ENCODE measurements at places on chromosomes 7 and 10. TPM values are rescaled to one million over a fixed set of nuclear protein-coding genes. Genes with fewer than 3 reads are reported as not detected.

GRCh38 chr7:51250512-51250911 is 66.1 kb downstream of the COBL start:
- no peak overlapping the region for H3K4me3 ChIP-seq
- no peaks in the 10 kb centered on the region for H3K36me3 ChIP-seq
- H3K4me1 ChIP-seq, result no peaks in the 10 kb centered on the region
- no peak overlapping the region for H3K27ac ChIP-seq
- no peaks in the 10 kb centered on the region for H3K27me3 ChIP-seq

GRCh38 chr7:13126347-13126746 is 438.9 kb downstream of the ARL4A start:
- peaks cover 6% of the 10 kb centered on the region for H3K36me3 ChIP-seq
- peaks cover 7% of the 10 kb centered on the region for H3K27me3 ChIP-seq
- H3K27ac ChIP-seq, result no peak overlapping the region
- no peaks in the 10 kb centered on the region for H3K4me1 ChIP-seq
- DNase-seq, result no peak

- peaks cover 25% of the 10 kb centered on the region for H3K27me3 ChIP-seq
- DNase-seq, result no peak
- no peak overlapping the region for H3K4me3 ChIP-seq
- no peaks in the 10 kb centered on the region for H3K4me1 ChIP-seq
These were observed 54.2 kb downstream of the TRIL start for GRCh38 chr7:28903730-28904577.

DNA sequence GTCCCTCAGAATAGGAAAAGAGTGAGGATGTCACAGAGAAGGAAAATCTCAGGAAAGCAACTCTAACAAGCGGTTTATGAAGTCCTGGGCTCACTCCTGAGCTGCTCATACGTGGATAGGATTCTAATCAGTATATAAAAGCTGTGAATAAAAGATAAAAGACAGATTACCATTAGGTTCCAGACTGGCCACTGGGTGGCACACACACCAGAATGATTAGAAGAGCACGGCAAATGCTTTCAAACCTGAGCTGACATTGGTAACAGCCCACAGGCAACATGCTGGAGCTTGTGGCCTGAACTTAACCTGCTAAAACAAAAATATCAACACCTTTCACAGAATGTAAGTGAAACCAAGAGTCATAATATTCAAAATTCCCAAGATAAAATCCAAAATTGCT is 370.8 kb downstream of the GRID1 start:
- no peak overlapping the region for H3K4me3 ChIP-seq
- H3K4me1 ChIP-seq, result no peaks in the 10 kb centered on the region
- H3K36me3 ChIP-seq, result no peaks in the 10 kb centered on the region
- H3K27ac ChIP-seq, result no peak overlapping the region
- H3K27me3 ChIP-seq, result peaks cover 18% of the 10 kb centered on the region

- no peak overlapping the region for H3K4me3 ChIP-seq
- H3K27ac ChIP-seq, result no peak overlapping the region
These were observed 67.6 kb downstream of the TMEM130 start for GRCh38 chr7:98802088-98802780.

DNA sequence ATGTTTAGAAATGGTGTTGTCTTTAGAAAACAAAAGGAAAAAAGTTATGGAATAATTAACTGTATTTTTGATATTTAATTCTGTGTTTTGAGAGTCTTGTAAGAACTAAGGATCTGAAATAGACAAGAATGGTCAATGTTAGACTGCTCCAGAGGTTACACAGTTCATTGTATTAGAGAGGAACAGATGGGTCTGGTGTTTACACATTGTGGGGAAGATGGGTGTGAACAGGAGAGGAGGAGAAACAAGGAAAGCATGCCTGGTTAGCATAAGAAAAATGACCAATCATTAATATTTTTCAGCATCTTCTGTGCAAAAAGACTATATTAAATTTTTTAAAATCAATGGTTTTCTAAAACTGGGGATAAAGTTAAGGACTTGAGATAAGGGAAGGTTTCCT is 11.9 kb downstream of the MEOX2 start:
- no peak overlapping the region for H3K4me3 ChIP-seq
- no peak overlapping the region for H3K27ac ChIP-seq
- no peaks in the 10 kb centered on the region for H3K4me1 ChIP-seq
- no peaks in the 10 kb centered on the region for H3K27me3 ChIP-seq

DNA sequence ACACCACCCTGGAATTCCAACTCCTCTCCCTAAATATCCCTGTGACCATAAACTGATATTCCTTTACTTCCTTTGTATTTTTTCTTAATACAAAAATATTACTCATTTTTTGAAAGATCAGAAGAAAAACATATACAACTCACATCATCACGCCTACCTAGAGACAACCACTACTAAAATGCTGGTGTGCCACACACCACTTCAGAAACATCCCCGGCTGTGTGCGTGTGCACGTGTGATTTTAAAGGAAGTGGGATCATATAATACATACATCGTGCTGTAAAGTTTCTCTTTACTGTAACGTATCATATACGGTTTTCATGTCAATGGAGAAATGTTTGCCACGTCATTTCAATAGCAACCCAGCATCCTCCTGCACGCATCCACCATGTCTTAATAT is 76.5 kb downstream of the ITIH5 start:
- no peak for DNase-seq
- H3K27me3 ChIP-seq, result peaks cover 7% of the 10 kb centered on the region
- peaks cover 4% of the 10 kb centered on the region for H3K4me1 ChIP-seq
- no peak overlapping the region for H3K4me3 ChIP-seq
- no peaks in the 10 kb centered on the region for H3K36me3 ChIP-seq

DNA sequence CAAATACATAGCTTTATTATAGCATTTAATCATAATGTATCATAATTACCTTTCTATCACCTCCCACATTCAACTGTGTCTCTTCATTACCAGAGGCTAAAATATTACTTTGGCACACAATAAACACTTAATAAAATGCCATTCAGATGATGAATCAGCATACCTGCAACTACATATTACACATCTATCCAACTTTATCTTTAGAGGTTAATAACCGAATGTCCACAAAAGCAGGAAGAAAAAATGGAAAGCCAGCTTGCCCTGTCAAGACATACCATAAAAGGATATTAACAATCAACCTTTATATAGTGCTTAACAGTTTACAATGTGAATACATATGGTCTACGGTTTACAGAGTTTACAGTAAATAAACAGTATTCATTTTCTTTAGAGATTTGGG is 12.7 kb downstream of the CACUL1 start:
- no peaks in the 10 kb centered on the region for H3K27me3 ChIP-seq
- H3K36me3 ChIP-seq, result no peaks in the 10 kb centered on the region
- H3K4me1 ChIP-seq, result peaks cover 60% of the 10 kb centered on the region
- no peak overlapping the region for H3K27ac ChIP-seq
- no peak for DNase-seq

DNA sequence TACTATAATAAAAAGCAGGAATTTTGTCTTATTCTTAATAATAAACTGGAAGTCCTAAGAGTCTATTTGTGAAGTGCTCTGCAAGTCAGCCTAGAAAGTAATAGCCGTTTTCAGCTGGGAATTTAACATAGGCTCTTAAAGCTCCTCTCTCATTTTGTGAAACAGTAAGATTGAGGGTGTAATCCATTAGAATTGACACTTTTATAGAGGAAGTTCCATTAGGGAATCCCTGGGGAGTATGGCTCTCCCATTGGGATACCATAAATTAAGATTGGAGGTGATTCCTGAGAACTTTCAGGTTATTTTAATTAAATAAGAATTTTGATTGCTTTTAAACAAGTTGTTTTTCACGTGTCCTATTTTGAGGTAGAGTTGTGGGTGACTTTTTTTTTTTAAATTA is 68.0 kb downstream of the EXOC4 start:
- H3K27ac ChIP-seq, result no peak overlapping the region
- no peak for DNase-seq
- no peak overlapping the region for H3K4me3 ChIP-seq
- no peaks in the 10 kb centered on the region for H3K4me1 ChIP-seq
- H3K36me3 ChIP-seq, result peaks cover 40% of the 10 kb centered on the region

DNA sequence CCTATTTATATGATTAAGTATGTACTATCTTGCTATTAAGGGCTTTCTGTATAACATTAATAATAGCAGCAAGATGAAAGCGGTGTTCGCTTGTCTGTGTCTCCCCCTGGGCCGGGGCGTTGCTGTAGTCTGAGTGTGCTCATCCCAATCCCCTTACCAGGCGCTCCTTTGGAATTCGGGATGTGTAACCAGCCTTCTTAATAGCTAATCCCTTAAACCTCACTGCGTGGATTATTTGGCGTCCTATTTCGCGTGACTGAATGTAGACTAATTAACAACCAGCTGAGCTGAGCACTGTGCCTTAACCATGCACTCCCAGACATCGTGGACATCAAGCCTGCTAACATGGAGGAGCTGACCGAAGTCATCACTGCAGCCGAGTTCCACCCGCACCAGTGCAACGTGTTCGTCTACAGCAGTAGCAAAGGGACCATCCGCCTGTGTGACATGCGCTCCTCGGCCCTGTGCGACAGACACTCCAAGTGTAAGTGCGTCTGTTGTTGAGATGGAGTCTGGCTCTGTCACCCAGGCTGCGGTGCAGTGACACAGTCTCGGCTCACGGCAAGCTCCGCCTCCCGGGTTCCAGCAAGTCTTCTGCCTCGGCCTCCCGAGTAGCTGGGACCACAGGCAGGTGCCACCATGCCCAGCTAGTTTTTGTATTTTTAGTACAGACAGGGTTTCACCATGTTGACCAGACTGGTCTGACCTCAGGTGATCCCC is 36.6 kb downstream of the BNIP3 start:
- peaks cover 10% of the 10 kb centered on the region for H3K36me3 ChIP-seq
- H3K27me3 ChIP-seq, result no peaks in the 10 kb centered on the region
- no peak overlapping the region for H3K4me3 ChIP-seq
- H3K27ac ChIP-seq, result no peak overlapping the region

GRCh38 chr10:79266543-79267312 is 80.5 kb upstream of the PPIF start:
- no peaks in the 10 kb centered on the region for H3K27me3 ChIP-seq
- H3K36me3 ChIP-seq, result no peaks in the 10 kb centered on the region
- H3K4me1 ChIP-seq, result peaks cover 26% of the 10 kb centered on the region
- H3K27ac ChIP-seq, result no peak overlapping the region

DNA sequence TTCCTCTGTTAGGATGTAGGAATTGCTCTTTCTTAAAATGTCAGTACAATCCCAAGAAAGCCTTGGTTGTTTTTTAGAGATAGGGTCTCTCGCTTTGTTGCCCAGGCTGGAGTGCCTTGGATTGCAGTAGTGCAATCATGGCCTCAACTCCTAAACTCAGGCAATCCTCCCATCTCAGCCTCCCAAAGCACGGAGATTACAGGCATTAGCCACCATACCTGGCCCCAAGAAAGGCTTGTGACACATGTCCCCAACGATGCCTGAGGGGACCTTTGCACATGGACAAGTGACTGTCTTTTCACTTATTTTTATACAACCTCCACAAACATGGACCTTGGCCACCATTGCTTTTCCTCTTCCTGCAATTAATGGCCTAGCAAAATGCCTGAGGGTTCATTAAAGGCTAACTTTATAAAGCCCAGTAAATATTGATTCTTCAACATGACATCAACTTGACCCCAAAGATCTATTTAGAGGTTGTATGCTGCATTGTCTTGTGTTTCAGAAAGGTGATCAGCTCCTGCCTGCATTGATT is 10.0 kb upstream of the SPOCK2 start:
- H3K27me3 ChIP-seq, result no peaks in the 10 kb centered on the region
- H3K4me1 ChIP-seq, result peaks cover 78% of the 10 kb centered on the region
- no peak overlapping the region for H3K4me3 ChIP-seq
- no peak overlapping the region for H3K27ac ChIP-seq
- H3K36me3 ChIP-seq, result peaks cover 15% of the 10 kb centered on the region

DNA sequence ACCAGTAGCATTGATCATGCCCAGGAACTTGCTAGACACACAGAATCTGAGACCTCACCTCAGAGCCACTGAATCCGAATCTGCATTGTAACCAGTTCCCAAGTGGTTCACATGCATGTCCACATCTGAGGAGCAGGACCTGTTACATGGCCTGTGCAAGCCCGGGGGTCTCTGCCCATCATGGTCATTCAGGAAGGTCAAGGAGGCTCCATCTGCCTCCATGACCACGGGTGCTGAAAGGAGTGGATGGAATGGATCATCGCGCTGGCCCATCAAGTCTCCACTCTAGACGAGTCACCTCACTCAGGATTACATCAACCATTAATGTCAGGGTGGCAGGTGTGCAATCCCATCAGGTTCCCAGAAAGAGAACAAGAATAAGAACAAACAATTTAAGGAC is 85.8 kb upstream of the ADAM12 start:
- H3K36me3 ChIP-seq, result no peaks in the 10 kb centered on the region
- peaks cover 7% of the 10 kb centered on the region for H3K27me3 ChIP-seq
- peaks cover 5% of the 10 kb centered on the region for H3K4me1 ChIP-seq
- no peak for DNase-seq
- no peak overlapping the region for H3K4me3 ChIP-seq

DNA sequence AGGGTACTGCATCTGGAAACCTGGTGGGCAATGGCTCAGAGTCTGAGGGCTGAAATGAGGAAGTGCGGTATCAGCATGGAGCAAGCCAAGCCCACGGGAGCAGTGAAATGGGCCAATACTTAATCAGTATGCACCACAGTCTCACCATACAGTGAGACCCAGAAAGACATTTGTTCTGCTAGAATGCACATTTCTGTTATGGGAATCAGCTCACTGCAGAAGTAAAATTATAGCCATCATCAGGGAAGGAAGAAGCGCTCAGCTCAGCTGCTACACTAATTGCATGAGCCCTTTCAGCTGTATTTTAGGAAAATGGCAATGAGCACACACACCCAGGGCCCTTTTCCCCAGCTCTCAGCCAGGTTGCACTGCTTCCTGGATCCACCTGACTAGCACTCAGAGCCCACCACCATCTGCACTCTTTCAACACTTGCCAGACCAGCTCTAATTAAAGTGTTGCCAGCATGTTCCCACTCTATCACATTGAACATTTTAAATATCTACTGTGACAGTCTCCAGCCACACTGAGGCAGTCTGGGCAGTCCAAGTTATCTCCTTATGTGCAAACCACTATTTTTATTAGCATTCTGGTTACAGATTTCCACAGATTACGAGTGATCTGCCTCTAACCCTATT is 44.2 kb upstream of the PIK3AP1 start:
- no peak for DNase-seq
- H3K4me3 ChIP-seq, result no peak overlapping the region
- peaks cover 8% of the 10 kb centered on the region for H3K27me3 ChIP-seq
- peaks cover 5% of the 10 kb centered on the region for H3K4me1 ChIP-seq

DNA sequence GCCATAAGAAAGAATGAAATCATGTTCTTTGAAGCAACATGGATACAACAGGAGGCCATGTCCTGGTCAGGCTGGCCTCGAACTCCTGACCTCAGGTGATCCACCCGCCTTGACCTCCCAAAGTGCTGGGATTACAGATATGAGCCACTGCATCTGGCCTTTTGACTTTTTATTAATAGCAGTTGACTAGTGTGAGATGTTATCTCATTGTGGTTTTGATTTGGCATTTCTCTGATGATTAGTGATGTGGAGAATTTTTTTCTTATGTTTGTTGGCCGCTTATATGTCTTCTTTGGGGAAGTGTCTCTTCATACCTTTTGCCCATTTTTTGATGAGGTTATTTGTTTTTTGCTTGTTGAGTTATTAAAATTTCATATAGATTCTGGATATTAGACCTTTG is 400.9 kb downstream of the SUGCT start:
- no peak overlapping the region for H3K27ac ChIP-seq
- no peaks in the 10 kb centered on the region for H3K4me1 ChIP-seq
- no peaks in the 10 kb centered on the region for H3K27me3 ChIP-seq
- H3K36me3 ChIP-seq, result no peaks in the 10 kb centered on the region
- DNase-seq, result no peak

- no peaks in the 10 kb centered on the region for H3K4me1 ChIP-seq
- H3K27ac ChIP-seq, result no peak overlapping the region
- H3K4me3 ChIP-seq, result no peak overlapping the region
- peaks cover 7% of the 10 kb centered on the region for H3K36me3 ChIP-seq
- no peak for DNase-seq
These were observed 9.4 kb upstream of the KAT6B start for GRCh38 chr10:74816824-74817498.

HIP1 gene
- 11.4 TPM for total RNA-seq

ARMC3 gene
- not detected for total RNA-seq

GAD2 gene
- not detected for total RNA-seq

ACSM6 gene
- total RNA-seq, result not detected

TBRG4 gene
- total RNA-seq, result 107 TPM

CHN2 gene
- total RNA-seq, result 0.91 TPM

Measured in activated T-cell treated with anti-CD3 and anti-CD28 coated beads, Interleukin-2, amount 50 U/mL, for 72 hours (primary cell).